Stimulated activated CD4-positive, alpha-beta T cell treated with anti-CD3 and anti-CD28 coated beads, TNF-alpha, amount 100 ng/mL, for 4 hours (primary cell): ENCODE measurements at places on chromosomes 7 and 10.

GRCh38 chr10:120477743-120478141 is 20.7 kb downstream of the PLPP4 start:
- DNase-seq, result no peak

- DNase-seq, result no peak
Observed at GRCh38 chr10:17237915-17238444, 9.9 kb downstream of the VIM start.

DNA sequence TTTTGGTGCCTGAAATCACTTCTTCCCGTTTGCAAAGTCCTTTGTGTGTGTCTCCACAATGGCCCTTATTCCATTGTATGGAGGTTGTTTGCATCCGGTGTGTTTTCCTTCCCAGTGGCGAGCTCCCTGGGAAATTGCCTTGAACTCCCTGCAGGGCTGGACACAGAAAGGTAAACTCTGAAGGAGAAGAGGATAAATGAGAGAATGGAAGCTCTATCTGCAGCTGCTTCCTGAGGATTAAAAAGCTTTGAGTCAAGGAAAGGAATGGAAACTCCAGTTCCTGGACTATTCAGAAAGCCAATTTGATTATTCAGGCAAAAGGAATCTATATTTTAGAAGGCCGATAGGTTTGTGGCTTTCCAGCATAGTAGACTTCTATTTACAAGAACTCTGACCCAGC is 4.4 kb upstream of the GRK5 start:
- DNase-seq, result no peak

- DNase-seq, result no peak
Observed at GRCh38 chr10:18059826-18060559, 80.2 kb upstream of the CACNB2 start.

- no peak for DNase-seq
Observed at GRCh38 chr10:34295142-34295548, 520.0 kb downstream of the PARD3 start.

DNA sequence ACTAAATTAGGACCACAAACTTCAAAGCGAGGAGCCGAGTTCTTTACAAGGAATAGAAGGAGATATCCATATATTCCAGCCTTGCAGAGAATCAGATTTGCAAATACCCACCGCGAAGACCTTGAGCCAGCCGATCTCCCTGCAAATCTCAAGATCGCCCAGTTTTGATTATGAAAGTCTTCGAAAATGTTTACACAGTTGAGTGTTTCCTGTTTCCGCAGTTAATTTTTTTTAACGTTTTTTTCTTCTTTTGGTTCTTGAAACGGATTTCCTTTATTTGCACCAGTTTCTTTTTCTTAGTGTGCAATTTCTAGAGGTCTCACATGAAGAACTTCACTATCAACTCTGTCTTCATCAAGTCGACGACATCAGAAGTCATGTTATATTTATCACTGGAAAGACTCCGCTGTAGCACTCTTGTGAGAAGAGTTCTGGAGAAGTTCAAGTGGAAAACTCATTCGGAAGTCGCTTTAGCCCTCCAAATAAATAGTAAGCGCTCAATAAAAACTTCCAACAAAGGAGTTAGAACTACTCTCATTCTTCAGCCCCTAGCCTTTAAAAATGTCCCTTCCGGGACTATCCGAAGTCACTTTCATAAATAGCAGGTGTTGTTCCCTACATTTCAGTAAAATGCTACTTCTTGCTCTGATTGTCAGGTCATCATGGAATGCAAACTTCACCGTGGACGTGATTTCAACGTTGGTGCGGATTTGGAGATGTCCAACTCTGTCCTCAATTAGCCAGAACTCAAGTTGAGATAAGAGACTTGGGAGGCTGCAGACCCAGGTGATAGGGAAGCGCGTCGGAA is 11.9 kb upstream of the SPAG6 start:
- DNase-seq, result no peak

DNA sequence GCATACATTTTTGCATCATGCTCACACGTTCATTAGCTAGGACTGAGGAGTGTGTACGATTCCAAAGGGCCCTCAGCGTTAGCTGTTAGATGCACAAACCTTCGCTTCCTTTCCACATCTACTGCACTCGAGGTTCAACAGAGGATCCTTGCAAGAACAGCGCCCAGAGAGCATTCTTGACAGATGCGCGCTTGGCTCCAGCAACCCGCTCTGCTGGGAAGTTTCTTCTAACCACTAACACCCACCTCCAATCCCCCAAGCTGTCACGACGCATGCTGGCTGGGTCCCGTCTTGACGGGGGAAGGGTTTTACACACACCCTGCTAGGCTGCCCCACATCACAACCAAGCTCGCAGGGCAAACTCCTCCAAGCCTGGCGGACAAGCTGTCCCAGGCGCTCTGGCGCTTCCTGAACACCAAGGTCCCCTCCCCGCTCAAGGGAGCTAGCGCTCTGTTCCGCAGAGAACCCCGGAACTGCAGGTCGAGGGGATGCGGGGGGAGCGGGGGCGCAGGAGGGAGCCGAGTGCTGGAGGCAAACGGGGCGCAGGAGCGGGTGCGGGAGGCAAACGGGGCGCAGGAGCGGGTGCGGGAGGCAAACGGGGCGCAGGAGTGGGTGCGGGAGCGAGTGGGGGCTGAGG is 653 bp upstream of the ADRB1 start:
- DNase-seq, result no peak

DNA sequence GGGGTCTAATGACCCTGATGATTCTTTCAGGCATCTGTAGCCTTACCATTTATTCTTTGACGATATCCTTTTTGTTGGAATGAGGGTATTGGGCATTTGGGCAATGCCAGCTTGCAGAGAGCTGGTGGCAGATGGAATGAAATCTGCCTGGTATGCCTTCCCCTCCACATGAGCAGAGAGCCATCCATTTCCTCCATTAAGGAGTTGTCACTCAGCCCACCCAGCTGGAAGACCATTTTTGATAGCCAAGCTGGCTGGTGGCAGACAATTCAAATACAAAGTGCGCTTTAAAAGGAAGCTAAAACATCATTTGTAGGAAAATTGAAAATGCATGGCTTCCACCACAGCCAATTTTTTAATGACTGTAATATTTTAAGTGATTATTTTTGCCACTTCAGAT is 240.1 kb upstream of the SLC26A5 start:
- DNase-seq, result no peak

- no peak for DNase-seq
Observed at GRCh38 chr7:143265017-143265693, 1.9 kb downstream of the GSTK1 start.

DNA sequence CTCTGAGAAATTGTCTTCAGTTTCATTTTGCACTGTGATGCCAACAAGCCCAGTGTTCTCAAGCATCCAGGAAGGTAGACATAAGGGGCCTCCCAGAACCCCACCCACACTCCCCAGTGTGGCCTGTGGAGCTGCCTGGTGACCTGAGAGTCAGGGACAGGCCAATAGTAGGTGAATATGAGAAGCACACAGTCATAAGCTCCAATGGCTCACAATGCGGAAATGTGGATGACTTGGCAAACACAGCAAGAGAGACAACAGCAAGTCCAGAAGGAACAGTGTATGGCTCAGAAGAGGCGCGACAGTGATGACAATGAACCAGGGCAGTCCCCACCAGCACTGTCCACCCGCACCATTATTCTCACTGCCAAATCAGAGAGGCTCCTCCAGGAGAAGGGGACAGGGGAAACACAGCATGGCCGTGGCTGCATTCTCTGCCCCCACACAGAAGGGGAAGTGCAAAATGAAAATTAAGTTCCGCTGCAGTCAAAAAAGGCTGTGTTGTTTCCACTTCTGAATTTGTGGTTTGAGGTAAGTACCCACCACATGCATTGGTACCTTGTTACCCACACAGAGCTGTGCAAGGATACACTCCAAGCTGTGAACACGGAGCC is 419.8 kb downstream of the GRID1 start:
- DNase-seq, result no peak

DNA sequence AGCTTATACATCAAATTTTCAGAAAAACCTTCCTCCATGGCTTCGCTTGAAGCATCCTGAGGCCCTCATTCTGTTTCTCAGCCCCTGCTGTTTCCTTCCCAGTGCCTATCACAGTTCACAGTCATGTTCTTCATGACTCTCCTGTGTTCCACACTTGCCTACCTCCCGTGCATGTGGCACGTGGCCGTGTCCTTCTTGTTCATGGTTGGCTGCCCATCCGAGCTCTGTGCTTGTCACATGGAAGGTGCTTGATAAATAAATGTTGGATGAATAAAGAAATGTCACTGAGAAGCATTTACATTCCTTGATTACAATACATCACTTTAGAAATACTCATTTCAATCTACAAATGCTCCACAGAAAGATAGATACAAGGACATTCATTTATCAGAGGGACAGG is 23.7 kb upstream of the EGFR start:
- no peak for DNase-seq

DNA sequence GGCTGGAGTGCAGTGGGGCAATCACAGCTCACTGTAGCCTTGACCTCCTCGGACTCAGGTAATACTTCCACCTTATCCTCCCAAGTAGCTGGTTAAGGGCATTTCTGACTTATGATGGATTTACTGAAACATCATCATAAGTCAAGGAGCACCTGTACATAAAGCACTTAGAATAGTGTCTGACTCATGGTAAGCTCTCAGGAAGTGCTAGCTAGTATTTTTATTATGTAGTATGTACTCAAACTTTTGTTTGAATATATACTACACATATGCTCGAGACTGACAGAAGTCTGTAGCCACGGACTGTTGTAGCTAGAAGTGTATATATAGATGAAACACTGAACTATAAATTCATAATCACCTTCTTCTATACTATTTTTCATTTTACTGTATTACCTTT is 107.5 kb upstream of the DNAJB12 start:
- no peak for DNase-seq

GRCh38 chr7:140048138-140048537 is 14.6 kb downstream of the PARP12 start:
- DNase-seq, result no peak

DNA sequence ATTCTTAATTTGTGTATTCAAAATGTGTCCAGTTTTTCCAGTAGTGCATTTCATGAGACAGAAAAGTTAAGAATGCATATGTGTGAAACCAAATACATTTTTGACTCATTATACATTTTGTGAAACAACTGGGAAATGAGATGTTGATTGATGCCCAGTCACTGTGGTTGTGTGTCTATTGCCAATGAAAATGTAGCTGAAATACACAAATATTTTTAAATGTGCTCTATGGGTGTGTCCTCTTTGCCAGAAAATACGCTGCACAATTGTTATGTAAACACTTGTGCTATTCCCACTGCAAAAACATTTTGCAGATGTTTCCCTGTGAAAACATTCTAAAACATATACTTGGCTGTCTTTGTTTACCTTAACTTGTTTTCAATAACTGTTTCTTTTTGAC is 395.2 kb downstream of the TFEC start:
- no peak for DNase-seq

DNA sequence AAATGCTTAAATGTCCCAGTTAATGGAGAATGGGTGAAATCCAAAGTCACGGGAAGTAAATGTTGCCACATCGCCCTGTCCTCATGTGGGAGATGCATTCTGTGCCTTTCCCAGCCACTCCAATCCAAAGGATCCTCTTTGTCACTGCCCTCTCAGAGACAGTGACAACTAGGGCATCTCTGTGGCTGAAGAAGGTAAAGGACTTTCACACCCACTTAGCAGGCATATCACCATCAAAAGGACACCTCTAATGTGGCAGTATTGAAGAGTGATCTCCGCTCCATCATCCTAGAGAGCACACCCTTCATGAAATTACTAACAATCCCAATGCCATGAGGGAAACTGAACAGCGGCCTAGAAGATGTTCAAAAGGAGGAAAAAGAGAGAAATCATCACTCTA is 13.6 kb downstream of the ATXN7L1 start:
- DNase-seq, result no peak

DNA sequence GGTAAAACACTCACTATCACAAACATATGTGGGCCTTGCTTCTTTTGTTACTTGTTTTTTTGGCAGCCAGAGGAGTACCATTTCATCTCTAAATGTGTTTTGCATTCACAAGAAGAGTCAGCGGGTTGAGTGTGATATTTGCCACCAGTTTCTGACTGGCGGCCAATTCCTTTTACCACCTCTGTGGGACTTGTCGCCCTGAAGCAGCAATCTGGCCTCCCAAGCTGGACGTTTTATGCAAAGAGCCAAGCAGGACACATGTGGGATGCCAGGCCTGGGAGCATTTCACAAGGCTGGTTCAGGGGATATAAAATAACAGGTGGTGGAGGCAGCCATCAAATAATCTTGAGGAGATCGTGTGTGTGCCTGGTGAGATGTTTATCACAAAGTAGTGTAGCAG is 61.8 kb upstream of the TRIL start:
- no peak for DNase-seq

GRCh38 chr7:41880107-41880506 is 177.2 kb upstream of the INHBA start:
- no peak for DNase-seq

DNA sequence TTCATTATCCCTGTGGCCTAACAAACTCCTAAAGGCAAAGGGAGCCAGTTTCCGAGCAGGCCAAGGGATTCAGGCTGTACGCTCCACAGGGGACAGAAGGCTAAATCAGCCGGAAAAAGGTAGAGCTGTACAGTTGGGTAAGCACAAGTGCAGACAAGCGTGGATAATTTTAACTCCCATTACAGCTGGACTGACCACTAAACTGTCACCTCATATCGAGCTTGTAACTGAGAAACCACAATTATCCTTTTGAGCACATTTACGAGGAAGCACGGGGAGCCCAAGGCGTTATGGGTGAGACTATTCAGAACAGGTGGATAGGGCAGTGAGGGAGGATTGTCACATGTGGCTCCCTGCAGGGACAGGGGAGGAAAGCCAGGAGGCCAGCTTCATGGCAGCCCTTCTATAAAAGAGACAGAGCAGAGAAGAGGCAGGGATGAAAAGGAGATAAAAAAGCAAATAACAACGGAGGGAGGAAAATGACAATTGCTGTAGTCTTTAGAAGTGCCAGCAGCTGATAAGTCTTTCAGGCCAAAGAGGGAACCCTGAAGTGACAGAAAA is 288.0 kb downstream of the FGFR2 start:
- no peak for DNase-seq

- DNase-seq, result no peak
Observed at GRCh38 chr10:88205842-88206446, 342.5 kb downstream of the PTEN start.

DNA sequence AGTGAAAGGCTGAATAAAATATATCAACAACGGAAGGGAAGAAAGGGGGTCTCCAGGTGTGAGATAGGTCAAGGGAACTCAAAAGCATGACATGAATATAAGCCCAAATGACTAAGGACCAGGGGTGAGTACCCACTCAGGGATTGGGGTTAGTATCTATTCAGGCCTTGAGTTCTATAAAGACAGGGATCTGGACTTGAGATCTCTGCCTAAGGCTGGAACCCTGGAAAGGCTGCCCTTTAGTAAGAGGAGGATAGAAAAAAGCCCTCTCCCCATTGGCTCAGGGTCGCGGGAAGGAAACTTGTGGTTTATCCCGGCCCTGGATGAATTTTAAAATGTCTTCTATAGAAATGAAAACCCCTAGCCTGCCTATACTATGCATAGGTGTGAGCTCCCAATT is 2.4 kb upstream of the ITPRIP start:
- no peak for DNase-seq

- no peak for DNase-seq
Observed at GRCh38 chr7:44772867-44773266, 23.6 kb upstream of the PPIA start.

- no peak for DNase-seq
Observed at GRCh38 chr10:624605-625332, 64.7 kb downstream of the DIP2C start.
